ENCODE measurements at places on chromosomes 12 and 14. TPM values are rescaled to one million over a fixed set of nuclear protein-coding genes. Genes with fewer than 3 reads are reported as not detected.

Gene KRT72
- not detected for total RNA-seq

Gene PRIM1
- 6.9 TPM for total RNA-seq

Gene ALG10B
- 3.0 TPM for total RNA-seq

Gene SERPINA5
- 28.0 TPM for total RNA-seq

Gene CIROP
- total RNA-seq: not detected

Gene KRT82
- total RNA-seq: not detected

Gene PRICKLE1
- total RNA-seq: 31.6 TPM

Gene TAS2R31
- total RNA-seq: 10.3 TPM

Gene KRT77
- total RNA-seq: not detected

Gene GPD1
- 188 TPM for total RNA-seq

Gene CIDEB
- total RNA-seq: 10.0 TPM

Gene EML5
- 0.87 TPM for total RNA-seq

DNA sequence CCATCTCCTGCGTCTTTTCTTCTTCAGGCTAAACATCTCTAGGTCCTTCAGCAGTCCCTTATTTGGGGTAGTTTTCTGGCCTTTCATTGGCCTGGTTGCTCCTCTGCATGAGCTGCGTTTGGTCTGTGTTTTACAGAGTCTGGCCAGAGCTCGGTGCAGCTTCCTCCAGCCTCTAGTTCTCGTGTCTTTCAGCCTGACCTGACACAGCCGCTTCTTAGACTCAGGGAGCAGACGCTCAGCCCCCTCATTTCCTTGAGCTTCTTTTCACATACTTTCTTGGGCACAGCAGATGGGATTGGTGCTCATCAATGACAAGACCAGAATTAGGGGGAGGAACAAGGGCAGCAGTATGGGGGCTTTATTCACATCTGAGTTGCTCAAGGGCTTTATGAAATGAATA, 13.6 kb upstream of the GSG1 start:
- H3K36me3 ChIP-seq: no peaks in the 10 kb centered on the region
- no peaks in the 10 kb centered on the region for H3K27me3 ChIP-seq
- no peak for DNase-seq
- H3K27ac ChIP-seq: no peak overlapping the region

DNA sequence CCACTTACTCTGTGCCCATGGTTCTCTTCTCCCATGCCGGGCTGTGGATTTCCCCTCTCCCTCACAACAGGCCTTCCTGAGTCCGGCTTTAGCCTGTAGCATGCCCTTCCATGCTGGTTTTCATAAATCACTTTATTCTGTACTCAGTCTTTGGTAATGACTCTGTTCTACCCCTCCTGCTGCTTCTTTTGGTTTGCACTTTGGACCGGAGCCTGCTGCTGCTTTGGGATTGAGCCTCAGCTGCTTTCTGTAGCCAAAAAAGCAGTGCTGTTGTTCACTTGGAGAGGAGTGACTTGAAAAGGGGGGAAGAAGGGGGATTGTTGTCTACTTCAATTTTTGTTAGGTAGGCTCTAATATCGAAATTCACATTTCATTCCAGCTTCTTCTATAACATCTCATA, 8.5 kb upstream of the SLC6A13 start:
- no peak for DNase-seq
- no peak overlapping the region for H3K4me3 ChIP-seq
- no peak overlapping the region for H3K27ac ChIP-seq
- peaks cover 50% of the 10 kb centered on the region for H3K4me1 ChIP-seq

DNA sequence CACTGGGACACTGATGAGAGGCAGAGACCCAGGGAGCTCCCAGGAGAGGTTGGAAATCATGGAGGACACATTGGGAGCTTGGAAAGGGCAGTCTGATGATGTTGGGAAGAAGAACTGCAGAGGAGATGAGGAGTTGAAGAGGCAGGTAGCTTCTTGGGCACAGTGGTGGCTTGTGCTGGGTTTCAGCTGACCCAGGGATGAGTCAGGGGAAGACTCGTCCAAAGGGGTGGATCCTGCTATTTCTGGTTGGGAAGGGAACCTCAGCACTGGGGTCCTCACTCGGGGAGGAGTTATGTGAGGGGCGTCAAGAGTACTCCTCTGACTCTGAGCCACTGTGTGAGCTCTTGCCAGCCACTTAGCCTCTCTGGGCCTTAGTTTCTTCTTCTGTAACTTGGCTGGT, 11.5 kb downstream of the ADCY4 start:
- no peaks in the 10 kb centered on the region for H3K27me3 ChIP-seq
- H3K36me3 ChIP-seq: no peaks in the 10 kb centered on the region
- DNase-seq: no peak
- H3K4me1 ChIP-seq: no peaks in the 10 kb centered on the region
- H3K27ac ChIP-seq: no peak overlapping the region

DNA sequence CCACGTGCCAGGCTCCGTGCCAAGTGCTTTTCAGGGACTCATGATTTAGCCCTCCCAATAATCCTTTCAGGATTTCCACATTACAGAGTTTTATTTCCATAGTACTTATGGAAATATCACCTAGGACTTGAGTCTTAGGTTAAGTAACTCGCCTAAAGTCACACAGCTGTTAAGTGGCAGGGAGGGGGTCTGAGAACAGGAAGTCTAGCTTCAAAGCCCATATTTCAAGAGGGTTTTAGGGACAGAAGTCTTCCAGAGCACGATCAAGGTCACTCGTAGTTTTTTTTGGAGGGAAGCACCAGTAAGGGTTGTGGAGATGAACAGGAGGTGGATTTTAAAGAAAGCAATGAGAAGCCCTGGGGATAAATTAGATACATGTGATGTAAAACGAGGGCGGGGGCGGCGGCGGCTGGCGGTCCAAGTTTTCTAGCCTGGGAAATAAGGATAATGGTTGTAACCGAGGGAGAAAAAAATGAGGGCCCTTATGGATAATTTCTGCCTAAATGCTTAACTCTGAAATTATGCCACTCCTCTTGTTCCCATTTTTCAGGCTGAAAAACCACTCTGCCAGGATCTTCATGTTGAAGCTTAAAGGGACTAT, 192.6 kb upstream of the FOXN3 start:
- no peak overlapping the region for H3K27ac ChIP-seq
- no peak overlapping the region for H3K4me3 ChIP-seq
- DNase-seq: no peak
- no peaks in the 10 kb centered on the region for H3K4me1 ChIP-seq
- H3K27me3 ChIP-seq: no peaks in the 10 kb centered on the region

DNA sequence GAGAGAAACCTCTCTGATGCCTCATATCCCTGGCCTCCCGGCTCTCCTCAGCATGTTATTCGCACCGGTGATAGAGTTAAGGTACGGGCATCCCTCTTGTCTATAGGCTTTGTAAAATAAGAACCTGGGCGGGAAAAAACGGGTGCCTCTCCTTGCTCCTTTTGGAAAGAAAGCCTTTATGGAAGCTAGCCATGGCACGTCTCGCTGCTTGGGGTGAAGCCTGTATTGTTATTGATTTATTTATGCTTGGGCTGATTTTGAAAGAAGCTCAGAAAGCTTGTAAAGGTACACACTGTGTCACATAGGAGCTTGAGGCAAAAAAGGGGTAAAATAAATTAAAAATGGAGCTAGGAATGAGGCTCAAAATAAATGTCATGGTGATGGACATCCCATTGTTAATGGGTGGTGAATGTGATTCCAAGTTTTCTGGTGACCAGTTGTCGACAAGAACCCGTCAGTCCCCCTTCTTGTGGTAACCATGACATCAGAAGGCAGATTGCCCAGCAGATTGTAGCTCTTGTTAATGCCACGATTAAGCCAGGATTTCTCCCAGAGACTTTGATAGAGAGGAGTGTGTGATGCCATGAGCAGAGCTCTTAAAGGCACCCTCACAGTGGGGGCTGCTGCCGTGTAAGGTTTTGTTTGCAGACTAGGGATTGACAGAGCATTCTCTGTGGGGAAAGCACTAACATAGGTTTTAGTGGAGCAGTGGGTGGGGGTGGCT, 50.4 kb upstream of the ASPG start:
- peaks cover 23% of the 10 kb centered on the region for H3K27me3 ChIP-seq
- no peak overlapping the region for H3K4me3 ChIP-seq
- no peaks in the 10 kb centered on the region for H3K36me3 ChIP-seq
- no peak for DNase-seq
- no peaks in the 10 kb centered on the region for H3K4me1 ChIP-seq

DNA sequence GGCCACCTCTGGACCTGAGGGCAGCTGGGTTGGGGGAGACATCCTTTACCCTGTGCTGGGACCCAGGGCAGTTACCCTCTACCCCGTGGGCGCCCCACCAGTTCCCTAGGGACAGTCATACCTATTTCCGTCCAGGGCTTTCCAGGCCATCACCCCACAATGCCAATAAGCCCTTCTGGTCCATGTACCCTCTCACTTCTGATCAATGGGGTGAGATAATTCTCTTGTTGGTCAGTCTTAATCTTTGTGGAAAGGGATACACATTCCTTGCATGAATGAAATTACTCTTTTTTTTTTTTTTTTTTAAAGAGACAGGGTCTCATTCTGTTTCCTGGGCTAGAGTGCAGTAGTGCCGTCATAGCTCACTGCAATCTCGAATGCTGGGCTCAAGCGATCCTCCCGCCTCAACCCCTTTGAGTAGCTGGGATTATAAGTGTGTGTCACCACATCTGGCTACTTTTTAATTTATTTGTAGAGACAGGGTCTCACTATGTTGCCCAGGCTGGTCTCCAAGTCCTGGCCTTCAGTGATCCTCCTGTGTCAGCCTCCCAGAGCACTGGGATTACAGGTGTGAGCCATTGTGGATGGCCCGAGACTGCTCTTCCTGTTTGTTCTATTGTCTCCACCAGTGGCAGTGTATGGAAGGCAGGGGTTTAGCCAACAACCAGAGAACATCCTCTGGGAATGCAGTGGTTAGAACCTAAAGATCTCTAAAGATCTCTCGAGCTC, 46.3 kb upstream of the STON2 start:
- peaks cover 10% of the 10 kb centered on the region for H3K4me1 ChIP-seq
- H3K27ac ChIP-seq: no peak overlapping the region
- H3K4me3 ChIP-seq: no peak overlapping the region
- H3K36me3 ChIP-seq: no peaks in the 10 kb centered on the region
- no peaks in the 10 kb centered on the region for H3K27me3 ChIP-seq

DNA sequence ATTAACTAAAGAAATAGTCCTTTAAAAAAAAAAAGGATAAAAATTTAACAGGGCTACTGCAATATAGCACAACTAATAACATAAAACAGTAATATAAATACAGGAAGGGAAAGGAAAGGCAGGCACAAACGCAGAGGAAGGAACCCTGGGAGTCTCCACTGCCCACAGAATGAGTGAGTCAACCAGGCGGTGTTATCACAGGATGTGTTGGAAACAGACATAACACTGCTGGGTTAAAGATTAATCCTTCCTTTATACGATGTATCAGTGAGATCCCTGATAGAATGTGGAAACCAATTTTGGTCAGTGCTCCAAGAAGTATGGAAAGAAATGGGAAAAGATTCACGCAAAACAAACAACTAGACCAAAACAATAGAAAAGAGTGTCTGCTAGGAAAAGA, 47.9 kb downstream of the FGD6 start:
- no peak overlapping the region for H3K27ac ChIP-seq
- no peak overlapping the region for H3K4me3 ChIP-seq
- no peaks in the 10 kb centered on the region for H3K4me1 ChIP-seq
- no peak for DNase-seq
- H3K27me3 ChIP-seq: no peaks in the 10 kb centered on the region

DNA sequence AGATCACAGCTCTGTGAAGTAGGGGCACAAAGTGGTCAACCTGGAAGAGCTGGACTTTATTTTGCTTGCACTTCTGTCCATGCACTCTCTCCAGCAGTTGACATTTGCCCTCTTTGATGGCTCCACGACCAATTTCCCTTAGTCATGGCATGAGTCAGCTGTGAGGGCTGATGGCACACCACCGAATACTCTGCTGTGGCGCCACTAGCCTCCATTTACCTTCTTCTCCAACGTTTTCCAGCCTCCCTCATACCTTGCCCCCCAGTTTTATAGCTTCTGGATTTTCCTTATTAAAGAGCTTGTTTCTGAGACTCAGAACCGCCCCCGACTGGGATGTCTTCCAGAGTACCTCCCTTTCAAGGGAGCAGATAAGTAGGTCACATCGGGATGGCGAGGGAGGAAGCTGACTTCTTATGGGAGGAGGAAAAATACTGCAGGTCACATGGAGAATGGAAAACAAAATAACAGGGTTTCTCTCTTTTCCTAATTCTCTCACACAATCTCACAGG, 17.6 kb downstream of the NINJ2 start:
- H3K4me3 ChIP-seq: no peak overlapping the region
- peaks cover 46% of the 10 kb centered on the region for H3K4me1 ChIP-seq
- H3K27ac ChIP-seq: peak overlapping the region; percentile 98
- H3K36me3 ChIP-seq: no peaks in the 10 kb centered on the region
- no peaks in the 10 kb centered on the region for H3K27me3 ChIP-seq
- peak; percentile 53 for DNase-seq

- no peaks in the 10 kb centered on the region for H3K27me3 ChIP-seq
- H3K27ac ChIP-seq: no peak overlapping the region
- H3K4me3 ChIP-seq: no peak overlapping the region
Observed at GRCh38 chr14:93857500-93858283, 69.4 kb upstream of the PRIMA1 start.

- no peaks in the 10 kb centered on the region for H3K36me3 ChIP-seq
- no peak for DNase-seq
Observed at GRCh38 chr14:101843665-101844064, 82.2 kb downstream of the PPP2R5C start.

GRCh38 chr12:26265606-26266005, 70.2 kb downstream of the SSPN start:
- DNase-seq: no peak
- no peaks in the 10 kb centered on the region for H3K27me3 ChIP-seq

GRCh38 chr14:52233693-52234092, 33.8 kb upstream of the PTGDR start:
- H3K4me1 ChIP-seq: no peaks in the 10 kb centered on the region
- no peak overlapping the region for H3K4me3 ChIP-seq
- no peak for DNase-seq
- no peak overlapping the region for H3K27ac ChIP-seq
- no peaks in the 10 kb centered on the region for H3K36me3 ChIP-seq
- no peaks in the 10 kb centered on the region for H3K27me3 ChIP-seq

GRCh38 chr12:23472329-23472971, 477.0 kb downstream of the SOX5 start:
- H3K27me3 ChIP-seq: no peaks in the 10 kb centered on the region
- no peaks in the 10 kb centered on the region for H3K4me1 ChIP-seq
- H3K27ac ChIP-seq: no peak overlapping the region

DNA sequence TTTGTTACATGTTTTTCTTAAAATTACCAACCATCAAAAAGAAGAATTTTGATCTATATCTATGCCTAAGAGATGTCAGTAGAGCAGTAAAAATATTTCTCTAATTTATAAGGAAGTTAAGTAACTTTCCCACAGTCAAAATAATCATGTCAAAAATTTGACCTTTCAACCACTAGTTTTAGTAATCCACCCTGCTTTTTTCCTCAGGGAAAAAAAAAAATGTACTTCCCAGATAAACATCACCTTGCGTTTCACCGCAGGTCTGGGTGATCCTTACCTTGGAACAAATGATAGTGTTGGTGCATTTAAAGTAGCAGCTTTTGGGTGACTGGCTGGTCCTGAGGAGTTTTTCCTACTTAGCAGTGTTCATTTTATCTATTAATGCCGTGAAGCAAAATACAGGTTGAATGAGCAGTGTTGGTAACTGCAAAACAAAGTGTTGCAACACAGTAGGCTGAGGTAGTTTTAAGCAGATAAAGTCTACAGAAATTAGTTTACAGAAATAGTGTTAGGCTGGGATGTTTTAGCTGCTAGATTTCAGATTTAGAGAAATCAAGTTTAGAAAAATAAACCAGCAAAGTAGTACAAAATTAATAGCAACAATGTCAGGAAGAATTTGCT, 137.2 kb upstream of the DNM1L start:
- peak overlapping the region; percentile 23 for H3K27ac ChIP-seq
- no peaks in the 10 kb centered on the region for H3K27me3 ChIP-seq
- H3K4me3 ChIP-seq: no peak overlapping the region
- no peak for DNase-seq
